ENCODE measurements at places on chromosomes 7 and 10. TPM values are rescaled to one million over a fixed set of nuclear protein-coding genes. Genes with fewer than 3 reads are reported as not detected.

DNA sequence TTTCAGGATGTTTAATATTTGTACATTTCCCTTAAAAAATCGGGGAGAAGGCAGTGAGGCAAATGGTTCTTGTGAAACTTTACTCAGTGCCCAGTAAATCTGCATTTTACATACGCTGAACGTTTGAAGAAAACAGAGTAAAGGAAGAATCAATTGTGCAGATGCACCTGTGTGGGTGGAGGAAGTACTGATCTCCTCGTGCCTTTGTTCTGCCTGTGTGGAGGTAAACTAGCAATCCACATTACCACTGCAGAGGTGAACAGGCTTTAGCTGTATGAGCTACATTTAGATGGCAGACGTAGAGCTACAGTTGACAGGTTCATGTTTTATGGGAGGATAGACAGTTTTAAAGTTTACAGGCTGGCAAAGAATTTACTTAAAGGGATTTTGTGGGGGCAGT, 62.7 kb upstream of the VIPR2 start:
- H3K27ac ChIP-seq, result no peak overlapping the region
- H3K4me1 ChIP-seq, result no peaks in the 10 kb centered on the region
- H3K36me3 ChIP-seq, result no peaks in the 10 kb centered on the region
- H3K27me3 ChIP-seq, result no peaks in the 10 kb centered on the region
- no peak overlapping the region for H3K4me3 ChIP-seq

GRCh38 chr10:48543182-48543844, 61.6 kb downstream of the ARHGAP22 start:
- no peaks in the 10 kb centered on the region for H3K4me1 ChIP-seq
- DNase-seq, result peak; percentile 4
- no peaks in the 10 kb centered on the region for H3K36me3 ChIP-seq
- H3K27me3 ChIP-seq, result no peaks in the 10 kb centered on the region
- H3K27ac ChIP-seq, result no peak overlapping the region

- no peaks in the 10 kb centered on the region for H3K36me3 ChIP-seq
- DNase-seq, result no peak
- no peaks in the 10 kb centered on the region for H3K4me1 ChIP-seq
- no peak overlapping the region for H3K4me3 ChIP-seq
These were observed 10.3 kb downstream of the KCP start for GRCh38 chr7:128900237-128900636.

The TUBAL3 gene
- total RNA-seq, result 0.93 TPM

The PKD2L1 gene
- total RNA-seq, result 1.6 TPM
